ENCODE measurements at places on chromosomes 4 and X.

DNA sequence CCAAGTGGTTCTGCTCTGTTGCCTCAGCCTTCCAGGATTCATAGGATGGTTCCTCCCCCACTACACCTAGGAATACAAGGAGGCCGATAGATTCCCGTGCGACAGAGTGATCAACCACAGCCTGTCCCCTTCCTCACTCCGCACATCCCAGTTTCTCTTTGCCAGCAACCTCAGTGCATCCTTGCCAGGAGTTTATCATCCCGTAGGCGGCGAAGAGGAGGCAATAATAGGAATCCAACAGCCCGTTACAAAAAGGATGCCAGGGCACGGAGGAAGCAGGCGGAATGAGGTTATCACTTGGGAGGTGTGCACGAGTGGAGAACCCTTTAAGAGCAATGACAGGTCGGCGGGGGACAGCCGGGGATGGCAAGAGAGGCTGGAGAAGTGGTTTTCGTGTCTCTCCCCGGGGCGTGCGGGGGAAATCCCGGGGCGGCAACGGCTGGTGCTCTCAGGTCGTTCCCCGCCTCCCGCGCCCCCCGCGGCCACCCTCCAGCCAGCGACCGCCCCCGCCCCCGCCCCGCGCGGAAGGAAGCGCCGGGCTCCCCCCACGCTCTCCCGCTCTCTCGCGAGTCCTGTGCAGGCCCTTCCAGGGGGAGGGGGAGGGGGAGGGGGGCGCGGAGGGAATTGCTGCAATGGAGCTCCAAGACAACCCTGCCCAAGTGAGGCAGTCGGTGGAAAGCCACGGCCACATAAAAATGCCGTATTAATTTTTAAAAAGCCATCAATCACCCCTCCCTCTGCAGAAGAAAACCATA lies 1.6 kb downstream of the PPP3CA start:
- peak; percentile 40 for DNase-seq

- no peak for DNase-seq
Measured at GRCh38 chrX:147351644-147352043, 537.1 kb upstream of the CXorf51A start.

DNA sequence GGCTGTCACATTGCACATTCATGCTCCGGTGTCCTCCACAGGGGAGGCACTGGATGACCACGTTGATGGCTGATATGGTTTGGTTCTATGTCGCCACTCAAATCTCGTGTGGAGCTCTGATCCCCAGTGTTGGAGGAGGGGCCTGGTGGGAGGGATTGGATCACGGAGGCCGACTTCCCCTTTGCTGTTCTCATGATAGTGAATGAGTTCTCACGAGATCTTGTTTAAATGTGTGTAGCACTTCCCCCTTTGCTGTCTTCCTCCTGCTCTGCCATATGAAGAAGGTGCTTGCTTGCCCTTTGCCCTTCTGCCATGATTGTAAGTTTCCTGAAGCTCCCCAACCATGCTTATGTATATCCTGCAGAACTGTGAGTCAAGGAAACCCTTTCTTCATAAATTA lies 22.3 kb upstream of the NAT8L start:
- peak; percentile 29 for DNase-seq

DNA sequence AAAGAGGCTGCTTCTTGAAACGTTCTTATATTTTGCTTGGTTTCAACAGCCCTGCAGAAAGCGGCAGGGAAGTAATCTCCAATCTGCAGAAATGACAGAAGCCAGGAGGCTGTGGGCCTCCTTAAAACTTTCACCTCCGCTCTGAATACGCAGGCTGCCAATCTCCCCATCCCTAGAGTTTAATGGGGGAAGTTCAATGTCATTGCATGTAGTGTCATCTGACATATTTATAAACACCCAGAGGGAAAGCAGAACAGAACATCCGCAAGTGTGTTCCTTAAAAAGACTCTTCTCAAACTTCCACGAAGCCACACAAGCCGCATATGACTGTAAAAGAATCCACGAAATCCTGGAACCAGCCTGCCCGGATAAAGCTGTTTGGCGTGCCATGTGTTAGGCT lies 148.8 kb upstream of the TBL1X start:
- peak; percentile 66 for DNase-seq

DNA sequence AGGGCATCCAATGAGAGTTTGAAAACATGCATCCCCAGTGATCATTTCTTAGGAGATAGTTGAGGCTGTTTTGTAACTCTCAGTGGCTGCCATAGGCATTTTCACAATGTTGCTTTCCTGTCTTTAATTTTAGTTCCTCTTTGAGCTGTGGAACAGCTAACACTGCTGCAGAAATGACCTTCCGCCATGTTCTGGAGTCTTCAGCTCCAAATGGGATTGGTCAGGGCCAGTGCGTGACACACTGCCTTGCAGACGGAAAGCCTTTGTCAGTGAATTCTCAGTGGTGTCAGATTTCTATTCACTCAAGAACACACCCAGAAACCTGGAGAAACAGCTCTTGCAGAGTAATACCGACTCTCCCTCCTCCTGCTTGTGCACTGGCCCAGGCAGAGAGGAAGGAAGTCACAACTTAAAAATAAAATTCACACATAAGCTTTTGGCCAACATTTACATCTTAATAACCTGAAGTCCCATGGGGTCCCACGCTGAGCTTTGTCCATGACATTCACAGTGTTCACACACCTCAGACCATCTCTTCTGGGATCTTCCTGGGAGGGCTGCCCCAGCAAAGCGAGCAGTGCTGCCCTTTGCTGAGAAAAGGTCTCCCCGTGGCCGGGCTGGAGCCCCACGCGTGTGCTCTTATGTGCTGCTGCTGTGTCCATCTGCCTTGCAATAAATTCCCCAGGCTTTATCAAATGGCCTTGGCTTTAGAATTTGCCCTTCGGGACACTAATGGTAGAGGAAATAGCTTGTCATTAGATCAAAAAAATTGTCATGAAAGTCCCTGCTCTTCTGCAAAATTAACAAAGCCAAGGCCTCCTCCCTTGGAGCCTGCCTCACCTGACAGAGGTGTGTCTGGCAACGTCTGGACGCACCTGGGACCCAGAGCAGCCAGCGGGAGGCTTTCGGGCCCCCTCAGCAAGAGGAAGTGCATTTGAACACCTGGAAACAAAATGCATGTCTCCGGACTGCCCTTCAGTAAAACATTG lies 126.8 kb downstream of the IRF2 start:
- peak; percentile 99 for DNase-seq

- DNase-seq: peak; percentile 49
Measured at GRCh38 chrX:132463411-132463810, 25.4 kb downstream of the MBNL3 start.

- DNase-seq: no peak
Measured at GRCh38 chr4:3311489-3312171, 18.8 kb downstream of the RGS12 start.

DNA sequence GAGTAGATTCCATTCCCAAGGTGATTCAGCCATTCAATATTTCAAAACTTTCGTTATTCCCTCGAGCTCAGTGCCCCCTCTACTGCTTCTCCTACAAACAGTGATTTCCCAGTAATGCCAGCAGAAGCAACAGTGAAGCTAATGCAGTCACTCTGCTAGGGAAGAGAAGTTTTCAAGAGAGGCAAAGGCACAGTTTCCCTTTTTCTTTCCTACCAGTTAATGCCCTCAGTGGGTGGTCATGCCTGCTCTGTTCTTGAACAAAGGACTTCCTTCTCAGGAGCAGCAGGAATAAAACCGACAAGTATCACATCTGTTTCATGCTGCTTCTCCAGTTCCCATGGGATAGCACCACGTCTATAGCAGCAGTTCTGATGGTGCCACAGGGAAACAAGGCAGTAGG lies 317.2 kb downstream of the TENM3 start:
- no peak for DNase-seq

DNA sequence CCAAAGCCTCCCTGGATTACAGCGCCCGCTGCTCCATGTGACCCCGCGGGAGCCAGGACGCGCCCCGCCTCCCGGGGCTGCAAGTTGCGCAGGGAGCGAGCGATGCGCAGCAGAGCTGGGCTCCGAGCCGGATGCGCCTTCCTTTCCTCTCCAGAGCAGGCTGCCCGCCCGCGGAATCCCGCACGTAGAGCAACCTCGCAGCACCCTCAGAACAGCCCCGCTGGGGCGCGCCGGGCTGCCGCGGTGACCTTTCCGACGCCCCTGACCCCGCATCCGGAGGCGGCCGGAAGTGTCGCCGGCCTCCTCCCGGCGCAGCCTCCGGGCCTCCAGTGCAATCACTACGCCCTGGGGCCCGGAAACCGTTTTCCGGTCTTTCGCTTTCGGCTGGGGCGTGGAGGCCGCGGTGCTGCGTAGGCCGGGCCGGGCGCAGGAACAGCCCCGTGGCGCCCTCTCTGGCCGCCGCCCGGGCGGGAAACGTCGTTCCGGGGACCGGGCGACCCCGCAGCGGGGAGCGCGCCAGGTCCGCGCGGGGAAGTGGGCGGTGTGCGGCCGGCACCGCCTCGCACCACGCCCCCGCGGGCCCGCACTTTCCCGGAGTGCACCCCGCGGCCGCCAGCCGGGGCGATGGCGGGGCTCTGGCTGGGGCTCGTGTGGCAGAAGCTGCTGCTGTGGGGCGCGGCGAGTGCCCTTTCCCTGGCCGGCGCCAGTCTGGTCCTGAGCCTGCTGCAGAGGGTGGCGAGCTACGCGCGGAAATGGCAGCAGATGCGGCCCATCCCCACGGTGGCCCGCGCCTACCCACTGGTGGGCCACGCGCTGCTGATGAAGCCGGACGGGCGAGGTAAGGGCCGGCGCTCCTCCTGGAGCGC lies at the start of gene CYP4V2:
Gene CYP4V2 (plus strand): TSS at position 368 of the 866 bp plus-strand sequence. CDS start 257 bp downstream, at position 625.
- peak; percentile 79 for DNase-seq

GRCh38 chrX:96004386-96004785 lies 680.3 kb upstream of the DIAPH2 start:
- DNase-seq: no peak

- DNase-seq: no peak
Measured at GRCh38 chrX:77060572-77060971, 386.6 kb upstream of the FGF16 start.

- DNase-seq: no peak
Measured at GRCh38 chr4:1793496-1793840, 375 bp downstream of the FGFR3 start.

GRCh38 chr4:129369361-129370010 lies 273.5 kb downstream of the C4orf33 start:
- DNase-seq: no peak

- no peak for DNase-seq
Measured at GRCh38 chr4:140020457-140021361, 133.3 kb downstream of the MAML3 start.

DNA sequence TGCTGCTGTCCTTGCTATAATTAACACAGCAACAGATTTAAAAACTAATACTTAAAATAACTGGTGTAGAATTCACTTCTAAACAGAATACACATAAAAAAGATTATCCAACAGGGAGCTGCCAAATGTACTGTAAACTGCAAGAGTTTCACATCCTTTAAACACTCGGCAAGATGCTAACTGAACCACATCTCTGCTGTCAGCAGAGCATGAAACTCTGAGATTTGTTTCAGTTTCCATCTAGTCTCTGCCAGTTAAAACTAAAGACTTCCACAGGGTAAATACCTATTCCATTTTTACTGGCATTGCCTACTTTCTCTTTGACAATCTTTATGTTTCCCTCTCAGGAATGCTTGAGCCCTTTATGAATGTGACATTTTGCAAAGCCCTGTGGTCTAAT lies 127.7 kb downstream of the SLC7A11 start:
- no peak for DNase-seq

GRCh38 chr4:184647266-184648053 lies 1.8 kb downstream of the CASP3 start:
- DNase-seq: no peak

- no peak for DNase-seq
Measured at GRCh38 chrX:24364326-24364725, 3.9 kb downstream of the SUPT20HL1 start.

DNA sequence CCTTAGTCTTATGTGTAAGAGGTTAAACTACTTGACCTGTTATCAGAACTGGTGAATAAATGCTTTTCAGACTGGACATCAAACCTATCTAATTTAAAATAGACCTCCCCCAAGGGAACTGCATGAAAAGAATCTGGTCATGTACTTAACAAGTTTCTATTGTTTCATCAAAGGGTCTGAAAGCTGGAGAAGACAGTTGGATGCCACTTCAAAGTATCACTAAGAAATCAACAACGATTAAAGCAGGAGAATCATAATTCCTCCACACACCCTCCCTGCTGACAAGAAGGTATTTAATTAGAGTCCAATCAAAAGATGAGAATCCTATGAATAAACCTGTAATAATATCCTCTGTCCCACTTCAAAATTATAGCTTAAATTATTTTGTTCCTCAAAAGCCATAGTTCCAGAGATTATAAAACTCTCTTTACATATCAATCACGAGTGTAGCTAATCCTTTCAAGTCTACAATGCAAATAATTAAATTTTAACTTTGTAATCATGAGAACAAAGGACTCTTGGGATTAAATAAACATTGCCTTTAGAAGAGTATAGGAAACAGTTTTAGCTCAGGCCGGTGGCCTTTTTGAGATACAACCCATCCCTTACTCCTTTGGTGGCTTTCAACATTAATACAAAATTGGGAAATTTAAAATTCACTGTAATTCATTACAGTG lies 35.1 kb downstream of the TSPAN5 start:
- DNase-seq: no peak

GRCh38 chr4:4254666-4255065 lies 6.6 kb upstream of the TMEM128 start:
- no peak for DNase-seq

GRCh38 chr4:105923497-105924238 lies 28.4 kb downstream of the NPNT start:
- no peak for DNase-seq

GRCh38 chrX:1472975-1473374 lies 20.3 kb upstream of the ASMTL start:
- no peak for DNase-seq

GRCh38 chr4:155590796-155591585 lies 75.7 kb upstream of the GUCY1A1 start:
- DNase-seq: no peak

DNA sequence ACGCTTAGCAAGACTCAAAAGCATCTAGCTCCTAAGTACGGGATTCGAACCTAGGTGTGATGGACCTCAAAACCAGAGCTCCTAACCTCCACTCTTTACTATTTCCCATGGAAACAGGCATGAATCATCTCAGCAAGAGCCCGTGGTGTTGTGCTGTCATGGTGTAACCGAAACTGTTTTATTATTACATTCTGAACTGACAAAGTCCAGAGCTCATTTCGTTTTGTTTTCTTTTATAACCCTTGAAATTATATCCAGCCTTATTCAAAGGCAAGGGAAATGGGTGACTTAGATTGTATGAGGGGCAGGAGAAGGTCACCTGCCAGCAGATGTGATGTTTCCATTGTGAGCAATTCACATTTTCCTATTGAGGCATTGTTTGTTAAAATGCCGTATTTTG lies 301.1 kb downstream of the FRMPD4 start:
- no peak for DNase-seq

- DNase-seq: no peak
Measured at GRCh38 chr4:82680834-82681233, 117.8 kb downstream of the SCD5 start.

- DNase-seq: peak; percentile 43
Measured at GRCh38 chrX:103831342-103831802, 685 bp downstream of the RAB9B start.

- DNase-seq: no peak
Measured at GRCh38 chrX:146863566-146863965, 49.0 kb upstream of the CXorf51A start.

Data from CD14-positive monocyte (primary cell).